ENCODE measurements at places on chromosomes 6 and 20. TPM values are rescaled to one million over a fixed set of nuclear protein-coding genes. Genes with fewer than 3 reads are reported as not detected.
A peak's percentile ranks its signal among the peaks of the same experiment; 100 is the strongest.

- DNase-seq, result no peak
Observed at GRCh38 chr6:120938164-120938875, 396.0 kb downstream of the TBC1D32 start.

MICB gene
- total RNA-seq, result 37.6 TPM

SLPI gene
- not detected for total RNA-seq

DNA sequence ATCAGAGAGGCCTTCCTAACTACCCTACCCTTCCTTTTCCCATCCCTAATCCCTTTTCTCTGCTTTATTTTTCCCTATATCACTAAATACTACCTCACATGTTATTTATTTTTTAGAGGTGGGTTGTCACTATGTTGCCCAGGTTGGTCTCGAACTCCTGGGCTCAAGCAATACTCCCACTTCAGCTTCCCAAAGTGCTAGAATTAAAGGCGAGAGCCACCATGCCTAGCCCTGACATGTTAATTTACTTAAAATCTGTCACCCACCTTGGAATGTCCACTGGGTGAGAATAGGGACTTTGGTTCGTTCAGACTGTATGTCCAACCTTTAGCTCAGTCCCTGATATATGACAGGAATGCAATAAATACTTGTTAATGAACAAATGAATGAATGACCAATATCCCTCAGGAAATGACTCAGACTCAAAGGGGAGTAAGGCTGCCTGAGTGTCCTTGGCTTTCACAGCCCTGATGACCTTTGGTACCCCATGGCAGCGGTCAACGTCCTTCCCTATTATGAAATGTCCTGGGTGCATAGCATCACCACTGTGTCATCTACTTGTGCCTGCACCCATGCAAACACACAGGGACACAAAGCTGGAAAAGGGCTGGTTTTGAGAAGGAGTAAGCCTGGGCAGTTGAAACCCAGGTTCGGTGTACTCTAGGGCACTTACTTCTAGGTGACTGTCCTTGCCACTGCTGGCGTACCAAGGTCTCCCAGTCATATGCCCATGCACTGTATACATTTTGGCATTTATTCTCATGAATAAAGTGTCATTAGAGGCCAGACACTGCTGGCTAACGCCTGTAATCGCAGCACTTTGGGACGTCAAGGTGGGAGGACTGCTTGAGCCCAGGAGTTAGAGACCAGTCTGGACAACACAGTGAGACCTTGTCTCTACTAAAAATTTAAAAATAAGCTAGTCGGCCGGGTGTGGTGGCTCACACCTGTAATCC, 26.5 kb downstream of the BCL2L1 start:
- no peak for DNase-seq

DNA sequence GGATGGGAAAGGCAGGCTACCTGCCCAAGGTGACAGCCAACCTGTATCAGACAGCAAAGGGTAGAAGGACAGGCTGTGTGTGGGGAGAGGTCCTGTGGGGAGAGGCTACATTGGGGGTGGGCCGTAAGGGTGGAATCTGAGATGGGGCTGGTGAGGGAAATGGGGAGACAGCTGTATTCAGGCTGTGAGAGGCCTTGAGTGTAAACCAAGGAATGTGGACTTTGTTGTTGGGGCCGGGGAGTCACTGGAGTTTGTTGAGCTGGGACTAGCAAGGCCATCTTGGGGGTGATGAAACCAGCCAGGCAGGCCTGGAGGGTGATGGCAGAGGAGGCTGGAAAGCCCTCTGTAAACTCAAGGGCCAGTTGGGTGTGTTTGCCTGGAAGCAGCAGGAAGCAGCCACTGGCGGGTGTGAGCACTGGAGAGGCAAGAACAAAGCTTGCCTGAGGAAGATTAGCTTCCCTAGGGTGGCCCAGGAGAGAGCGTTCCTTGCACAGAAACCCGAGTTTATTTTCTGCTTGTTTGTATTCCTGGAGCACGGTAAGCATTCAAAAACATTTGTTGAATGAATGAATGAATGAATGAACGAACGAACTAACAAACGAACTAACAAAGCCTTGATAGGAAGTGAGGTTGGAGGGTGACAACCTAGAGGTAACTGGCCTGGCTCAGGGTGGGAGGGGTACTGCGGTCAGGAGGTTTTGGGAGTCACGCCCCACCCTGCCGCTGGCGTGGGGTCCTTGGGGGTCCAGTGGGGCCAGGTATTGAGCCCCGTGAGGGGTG, 18.9 kb downstream of the TTBK1 start:
- DNase-seq, result no peak

DNA sequence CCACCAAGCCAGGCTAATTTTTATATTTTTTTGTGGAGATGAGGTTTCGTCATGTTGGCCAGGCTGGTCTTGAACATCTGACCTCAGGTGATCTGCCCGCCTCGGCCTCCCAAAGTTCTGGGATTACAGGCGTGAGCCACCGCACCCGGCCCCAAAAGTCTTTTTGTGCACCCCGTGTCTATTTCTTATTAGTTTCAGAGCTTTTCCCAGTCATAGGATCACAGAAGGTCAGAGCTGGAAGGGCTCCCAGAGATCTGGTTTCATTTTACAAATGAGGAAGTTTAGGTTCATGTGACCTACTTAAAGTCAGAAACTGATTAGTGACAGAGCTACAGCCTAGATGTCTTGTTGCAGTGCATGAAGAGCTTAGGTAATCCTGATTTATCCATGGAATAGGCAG, 1.6 kb upstream of the OGFRL1 start:
- peak; percentile 12 for DNase-seq

NT5E gene
- 0.70 TPM for total RNA-seq

DNA sequence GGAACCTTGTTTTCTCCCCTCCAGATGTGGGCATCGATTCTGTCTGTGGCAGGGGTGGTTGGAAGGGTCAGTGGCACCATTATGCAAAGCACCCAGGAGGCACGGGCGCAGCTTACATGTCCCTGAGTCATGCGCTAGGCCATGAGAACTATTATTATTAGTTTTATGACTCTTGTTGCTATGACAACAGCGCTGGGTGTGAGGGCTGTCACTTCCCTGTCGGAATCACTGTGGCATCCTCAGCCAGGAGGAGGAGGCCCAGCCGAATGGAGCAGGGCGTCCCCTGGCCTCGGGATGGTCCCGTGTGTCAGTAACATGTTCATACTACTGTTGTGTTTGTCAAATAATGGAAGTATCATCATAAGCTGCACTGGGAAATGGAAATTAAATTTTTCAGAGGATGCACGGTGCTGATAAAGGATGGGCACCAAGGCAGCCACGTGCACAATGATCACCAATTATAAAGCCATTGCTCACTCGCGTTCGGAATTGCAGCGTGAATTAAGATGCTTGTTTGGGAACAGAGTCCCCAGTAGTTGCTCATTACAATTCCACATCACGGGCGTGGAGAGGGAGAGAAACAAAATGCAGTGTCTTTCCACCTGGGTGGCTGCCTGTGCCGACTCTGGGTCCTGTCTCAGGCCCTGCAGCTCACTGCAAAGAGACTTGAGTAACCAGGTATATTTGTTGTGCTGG, 247.9 kb downstream of the CDH4 start:
- no peak for DNase-seq

DNA sequence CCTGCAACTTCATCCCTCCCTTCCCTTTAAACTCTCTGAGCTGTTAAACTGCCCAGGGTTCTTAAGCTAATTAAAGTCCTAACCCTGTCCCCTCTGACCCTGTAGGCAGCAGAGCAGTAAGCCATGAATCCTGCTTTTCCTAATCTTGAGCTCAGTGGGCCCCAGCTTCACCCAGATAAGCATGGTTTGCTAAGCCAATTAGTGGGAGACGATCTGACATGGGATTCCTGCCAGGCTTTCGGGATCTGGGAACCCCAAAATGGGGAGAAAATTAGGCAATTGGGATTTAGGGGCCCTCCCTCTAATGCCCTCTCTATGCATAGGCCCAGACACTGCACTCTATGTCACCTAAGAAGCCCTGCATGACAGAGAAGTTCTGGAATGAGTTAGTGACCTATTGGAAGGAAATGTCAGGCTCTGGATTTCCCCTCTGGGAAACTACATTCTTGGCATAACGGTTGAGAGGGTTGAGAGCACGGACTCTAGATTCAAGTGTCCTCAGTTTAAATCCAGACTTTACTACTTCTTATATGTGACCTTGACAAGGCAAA, 4.6 kb downstream of the XKR7 start:
- no peak for DNase-seq

- no peak for DNase-seq
Observed at GRCh38 chr20:39646874-39647413, 684.8 kb downstream of the DHX35 start.

DNA sequence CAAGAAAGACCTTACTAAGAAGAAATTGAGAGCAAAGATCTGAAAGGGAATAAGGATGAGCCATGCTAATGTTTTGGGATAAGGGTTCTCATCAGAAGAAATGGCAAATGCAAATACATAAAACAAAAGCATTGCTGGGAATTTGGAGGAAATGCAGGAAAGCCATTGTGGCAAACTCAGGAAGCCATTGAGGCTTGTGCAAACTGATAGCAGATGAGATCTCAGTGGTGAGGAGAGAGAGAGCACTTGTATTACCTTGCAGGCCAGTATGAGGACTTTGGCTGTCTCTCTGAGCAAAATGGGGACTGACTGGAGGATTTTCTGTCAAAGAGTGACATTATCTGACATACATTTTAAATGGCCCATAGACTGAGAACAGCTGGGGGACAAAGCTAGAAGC, 103.0 kb downstream of the ADGRB3 start:
- DNase-seq, result no peak

- DNase-seq, result no peak
Observed at GRCh38 chr20:37223053-37223452, 38.6 kb downstream of the GHRH start.

DEFB124 gene
- total RNA-seq, result not detected

- DNase-seq, result no peak
Observed at GRCh38 chr6:6314596-6314995, 5.9 kb downstream of the F13A1 start.

C6orf141 gene
- total RNA-seq, result not detected

DCDC2 gene
- not detected for total RNA-seq

- DNase-seq, result no peak
Observed at GRCh38 chr6:71523548-71523947, 234.9 kb downstream of the OGFRL1 start.

ARMH2 gene
- total RNA-seq, result 3.0 TPM

DNA sequence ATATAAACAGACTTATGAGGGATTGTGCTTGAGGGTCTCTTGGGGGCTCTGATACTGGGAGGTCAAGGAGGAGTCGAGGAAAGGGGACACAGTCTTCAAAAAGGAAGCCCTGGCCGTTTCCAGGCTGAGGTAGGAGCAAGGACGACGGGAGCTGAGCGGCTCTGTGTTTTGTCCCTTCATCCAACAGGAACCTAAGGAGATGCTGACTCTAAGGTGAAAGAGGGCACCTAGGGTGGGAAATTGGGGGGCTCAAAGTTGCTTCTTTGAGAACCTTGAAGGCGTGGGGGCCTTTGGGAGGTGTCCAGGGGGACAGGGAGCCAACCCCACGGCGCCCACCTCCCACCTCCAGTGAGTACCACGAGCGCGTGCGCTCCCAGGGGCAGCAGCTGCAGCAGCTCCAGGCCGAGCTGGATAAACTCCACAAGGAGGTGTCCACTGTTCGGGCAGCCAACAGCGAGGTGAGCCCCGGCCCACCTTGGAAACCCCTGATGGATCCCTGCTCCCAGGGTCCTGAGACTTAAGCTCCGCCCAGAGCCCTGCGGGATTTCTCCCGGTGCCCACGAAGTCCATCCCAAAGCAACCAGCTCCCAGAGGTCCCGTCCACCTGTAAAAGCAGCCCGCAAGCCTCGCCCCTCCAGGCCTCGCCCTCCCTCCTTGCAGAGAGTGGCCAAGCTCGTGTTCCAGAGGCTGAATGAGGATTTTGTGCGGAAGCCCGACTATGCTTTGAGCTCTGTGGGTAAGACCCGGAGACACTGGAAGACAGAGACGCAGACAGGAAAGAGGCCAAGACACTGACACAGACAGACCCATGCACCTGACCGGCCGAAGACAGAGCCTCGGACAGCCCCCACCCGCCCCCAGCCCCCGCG, 2.9 kb downstream of the SPAG4 start:
- no peak for DNase-seq

- DNase-seq, result no peak
Observed at GRCh38 chr20:31835554-31835953, 9.8 kb downstream of the FOXS1 start.
